ENCODE measurements at places on chromosomes 11 and 22. TPM values are rescaled to one million over a fixed set of nuclear protein-coding genes. Genes with fewer than 3 reads are reported as not detected.

The HSPB2 gene
- total RNA-seq = 0.19 TPM

The OR10A2 gene
- not detected for total RNA-seq

DNA sequence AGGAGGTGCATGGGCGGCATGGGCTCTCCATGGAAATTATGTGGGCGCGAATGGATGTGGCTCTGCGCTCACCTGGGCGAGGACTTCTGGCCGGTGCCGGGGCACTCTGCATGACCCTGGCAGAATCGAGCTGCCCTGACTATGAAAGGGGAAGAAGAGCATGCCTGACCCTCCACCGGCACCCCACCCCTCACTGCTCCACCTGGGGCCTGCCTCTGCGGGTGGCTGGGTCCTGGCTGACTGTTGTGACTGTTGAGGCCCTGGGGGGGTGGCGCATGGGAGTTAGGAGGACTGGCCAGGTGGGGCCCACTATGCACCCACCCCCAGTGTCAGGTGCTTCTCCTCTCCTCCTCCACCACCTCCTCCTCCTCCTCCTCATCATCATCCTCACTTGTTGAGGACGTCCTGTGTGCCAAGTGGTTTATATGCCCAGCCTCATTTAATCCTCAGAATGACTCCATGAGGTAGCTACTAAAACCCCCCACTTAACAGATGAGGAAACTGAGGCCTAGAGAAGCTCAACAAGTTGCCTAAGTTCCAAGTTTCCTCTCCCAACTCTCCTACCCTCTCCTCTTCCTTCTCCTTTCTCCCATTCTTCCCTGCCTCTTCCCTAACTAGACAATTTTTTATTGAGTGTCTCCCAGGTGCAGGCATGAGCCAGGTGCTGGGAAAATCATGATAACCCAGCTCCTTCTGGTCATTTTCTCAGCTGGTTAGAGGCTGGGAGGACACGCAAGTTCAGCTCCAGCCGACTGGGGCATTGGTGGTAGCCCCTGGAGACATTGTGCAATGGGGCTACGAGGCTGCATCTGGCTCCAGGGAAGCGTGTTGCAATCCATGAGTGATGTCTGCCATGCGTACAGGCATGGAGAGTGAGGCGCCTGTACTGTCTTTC lies 2.3 kb downstream of the MYEOV start:
- no peak for DNase-seq

GRCh38 chr11:70381350-70381749 lies 17.0 kb upstream of the CTTN start:
- DNase-seq = no peak

The SERPING1 gene
- total RNA-seq = not detected

The GRK3 gene
- 25.9 TPM for total RNA-seq

GRCh38 chr11:116715383-116715782 lies 57.4 kb downstream of the BUD13 start:
- no peak for DNase-seq

DNA sequence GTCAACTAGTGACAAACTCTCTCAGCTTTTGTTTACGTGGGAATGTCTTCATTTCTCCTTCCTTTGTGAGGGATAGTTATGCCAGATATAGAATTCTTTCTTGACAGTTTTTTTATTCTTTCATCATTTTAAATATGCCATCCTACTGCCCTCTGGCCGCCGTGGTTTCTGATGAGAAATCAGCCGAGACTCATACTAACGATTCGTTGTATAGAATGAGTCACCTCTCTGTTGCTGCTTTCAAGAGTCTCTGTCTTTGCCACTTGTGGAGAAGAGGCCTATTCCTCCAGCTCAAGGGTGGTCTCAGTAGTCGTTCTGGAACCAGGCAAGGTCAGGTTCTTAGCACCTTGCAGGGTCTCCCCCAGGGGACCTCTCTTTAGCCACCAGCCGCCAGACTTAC lies 8.0 kb downstream of the MYO7A start:
- peak; percentile 39 for DNase-seq

The OR10A6 gene
- total RNA-seq = not detected

GRCh38 chr11:61593151-61593550 lies 12.3 kb upstream of the SYT7 start:
- no peak for DNase-seq

- no peak for DNase-seq
These were observed 3.2 kb downstream of the CTSD start for GRCh38 chr11:1760351-1761109.

The KCNA4 gene
- total RNA-seq = not detected

DNA sequence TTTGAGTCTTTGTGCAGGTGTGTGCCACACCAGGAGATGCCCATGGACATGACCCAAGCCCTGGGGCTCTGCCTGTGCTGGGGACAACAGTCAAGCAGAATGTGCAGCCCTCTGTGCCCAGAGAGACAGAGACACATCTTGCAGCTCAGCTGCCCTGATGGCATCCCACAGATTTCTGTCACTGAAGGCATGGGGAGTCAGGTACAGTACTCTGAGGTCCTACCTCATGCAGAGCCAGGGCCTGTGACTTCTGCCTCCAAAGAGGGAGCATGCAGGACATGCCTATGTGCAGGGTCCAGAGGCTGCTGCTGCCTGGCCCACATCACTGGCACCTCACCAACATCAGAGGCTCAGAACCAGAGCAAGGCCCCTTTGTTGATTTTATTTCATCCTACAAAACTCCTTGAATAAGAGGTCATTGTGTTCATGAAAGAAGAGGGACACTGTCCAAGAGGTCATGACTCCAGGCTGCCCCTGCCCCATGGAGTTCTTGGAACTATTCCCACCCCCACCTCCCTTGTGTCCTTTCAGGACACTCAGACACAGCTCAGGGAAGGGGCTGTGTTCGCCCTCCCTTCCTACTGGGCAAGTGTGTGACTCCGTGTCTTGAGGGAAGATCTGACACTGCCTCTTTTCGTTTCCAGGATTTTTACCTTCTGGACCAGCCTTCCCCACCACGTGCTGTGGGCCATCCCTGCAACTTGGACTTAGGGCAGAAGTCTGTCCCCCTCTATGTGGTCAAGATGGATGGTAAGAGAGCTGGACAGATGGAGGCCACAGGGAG lies 62.3 kb downstream of the BTG4 start:
- no peak for DNase-seq
